ENCODE measurements at places on chromosomes 6 and 20. TPM values are rescaled to one million over a fixed set of nuclear protein-coding genes. Genes with fewer than 3 reads are reported as not detected.
A peak's percentile ranks its signal among the peaks of the same experiment; 100 is the strongest.

GRCh38 chr6:149435919-149436586, 36.0 kb downstream of the SUMO4 start:
- no peak for DNase-seq

The SNRPB gene
- 118 TPM for total RNA-seq

- no peak for DNase-seq
Measured at GRCh38 chr6:46628498-46628897, 24.1 kb downstream of the CYP39A1 start.

- no peak for DNase-seq
Measured at GRCh38 chr6:79600812-79601609, 30.1 kb upstream of the SH3BGRL2 start.

GRCh38 chr6:41657131-41658094, 19.1 kb downstream of the MDFI start:
- DNase-seq: no peak

DNA sequence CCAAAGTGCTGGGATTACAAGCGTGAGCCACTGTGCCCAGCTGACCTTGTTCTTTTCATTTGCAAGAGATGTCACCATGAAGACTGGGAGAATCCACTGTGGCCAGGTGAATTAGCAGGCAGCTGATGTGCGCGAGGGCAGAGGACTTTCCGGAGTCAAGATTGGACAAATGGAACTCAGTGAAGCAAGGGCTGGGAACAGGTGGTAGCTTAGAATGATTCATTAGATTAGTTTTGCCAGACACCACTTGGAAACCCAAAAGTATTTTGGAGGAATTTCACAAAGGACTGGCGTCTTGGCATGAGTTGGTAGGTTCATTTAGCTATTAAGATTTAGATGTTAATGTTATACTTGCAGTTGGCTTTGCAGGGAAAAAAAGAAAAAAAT, 4.7 kb upstream of the AKAP7 start:
- DNase-seq: no peak

The EBF4 gene
- 6.5 TPM for total RNA-seq

The SMIM29 gene
- total RNA-seq: 10.3 TPM

DNA sequence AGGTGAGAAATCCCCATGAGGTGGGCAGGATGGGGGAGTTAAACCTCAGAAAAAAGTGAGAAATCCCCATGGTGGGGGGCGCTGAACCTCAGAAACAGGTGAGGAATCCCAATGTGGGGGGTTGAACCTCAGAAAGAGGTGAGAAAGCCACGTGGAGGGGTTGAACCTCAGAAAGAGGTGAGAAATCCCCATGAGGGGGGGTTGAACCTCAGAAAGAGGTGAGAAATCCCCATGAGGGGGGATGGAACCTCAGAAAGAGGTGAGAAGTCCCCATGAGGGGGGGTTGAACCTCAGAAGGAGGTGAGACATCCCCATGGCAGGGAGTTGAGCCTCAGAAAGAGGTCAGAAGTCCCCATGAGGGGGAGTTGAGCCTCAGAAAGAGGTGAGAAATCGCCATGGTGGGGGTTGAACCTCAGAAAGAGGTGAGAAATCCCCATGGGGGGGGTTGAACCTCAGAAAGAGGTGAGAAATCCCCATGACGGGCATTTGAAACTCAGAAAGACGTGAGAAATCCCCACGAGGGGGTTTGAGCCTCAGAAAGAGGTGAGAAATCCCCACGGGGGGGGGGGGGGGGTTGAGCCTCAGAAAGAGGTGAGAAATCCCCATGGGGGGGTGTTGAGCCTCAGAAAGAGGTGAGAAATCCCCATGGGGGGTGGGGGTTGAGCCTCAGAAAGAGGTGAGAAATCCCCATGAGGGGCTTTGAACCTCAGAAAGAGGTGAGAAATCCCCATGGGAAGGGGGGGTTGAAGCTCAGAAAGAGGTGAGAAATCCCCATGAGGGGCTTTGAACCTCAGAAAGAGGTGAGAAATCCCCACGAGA, 14.3 kb upstream of the GOPC start:
- no peak for DNase-seq

The SIRPD gene
- total RNA-seq: not detected

DNA sequence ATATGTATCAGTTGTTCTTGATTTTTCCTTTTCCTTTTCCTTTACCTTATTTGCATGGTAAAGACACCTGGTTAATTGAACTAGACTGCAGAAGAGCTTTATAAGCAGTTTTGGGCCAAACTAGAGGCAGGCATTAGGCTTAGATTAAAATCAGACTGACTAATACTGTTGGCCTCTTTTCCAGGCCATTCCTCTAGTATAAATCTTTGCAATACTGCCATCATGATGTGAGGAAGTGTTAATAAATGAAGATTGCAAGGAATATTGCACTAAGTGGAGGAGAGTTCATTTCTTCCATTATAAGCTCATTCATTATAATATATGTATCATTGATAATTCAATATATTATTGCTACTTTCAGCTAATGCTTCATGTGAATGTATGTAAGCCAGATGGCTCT, 163.8 kb downstream of the MMUT start:
- no peak for DNase-seq

The MEI4 gene
- not detected for total RNA-seq

The NUDT3 gene
- 27.9 TPM for total RNA-seq

DNA sequence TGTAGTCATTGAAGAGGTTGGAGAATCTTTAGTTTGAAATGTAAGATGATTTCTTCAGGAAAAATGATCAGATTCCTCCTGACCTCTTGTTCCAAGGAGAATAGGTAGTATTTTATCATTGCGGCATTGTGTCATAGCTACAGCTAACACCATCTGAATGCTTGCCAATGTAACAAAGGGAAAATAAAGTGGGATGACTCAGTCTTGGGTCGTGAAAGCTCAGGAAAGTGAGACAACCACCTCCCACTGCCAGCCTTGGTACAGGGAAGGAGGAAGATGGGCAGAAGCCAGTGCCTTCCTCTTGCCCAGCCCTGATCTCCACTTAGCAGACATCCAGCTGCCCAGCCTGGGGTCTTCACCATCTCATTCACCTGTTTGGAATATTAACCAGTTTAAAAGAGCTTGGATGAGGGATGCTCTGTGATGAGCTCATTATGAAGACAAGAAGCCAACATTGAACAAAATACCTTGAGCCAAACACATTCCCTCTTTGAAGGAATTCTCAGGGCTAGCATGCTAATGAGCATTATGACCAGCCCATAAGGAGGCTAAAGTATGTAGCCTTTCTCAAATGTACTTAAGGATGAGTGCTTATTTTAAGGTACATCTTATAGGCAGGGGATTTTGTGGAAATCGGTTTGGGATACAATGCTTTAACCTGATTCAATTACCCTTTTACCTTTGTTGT, 40.0 kb upstream of the APCDD1L start:
- no peak for DNase-seq

The SAYSD1 gene
- total RNA-seq: 2.2 TPM

The C4B gene
- total RNA-seq: 87.5 TPM

DNA sequence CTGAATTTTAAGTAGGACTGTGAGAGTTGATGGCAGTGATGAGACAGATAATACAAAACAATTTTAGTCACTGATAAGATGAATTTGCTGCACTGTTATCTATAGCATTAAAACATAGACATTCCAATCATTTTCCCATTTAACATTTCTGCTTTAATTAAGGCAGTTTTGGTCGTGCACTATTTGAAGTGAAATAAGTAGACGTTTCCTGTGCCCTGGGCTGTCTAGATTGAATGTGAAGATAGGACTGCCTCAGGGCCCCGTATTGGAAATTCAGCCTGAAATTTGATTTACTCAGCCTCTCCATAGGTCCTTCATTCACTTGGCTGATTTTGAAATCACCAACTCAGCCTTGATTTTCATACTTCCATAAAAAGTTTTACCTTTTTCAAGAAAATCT, 48.3 kb downstream of the ARID1B start:
- no peak for DNase-seq

GRCh38 chr6:97765461-97765860, 482.4 kb upstream of the MMS22L start:
- DNase-seq: no peak

DNA sequence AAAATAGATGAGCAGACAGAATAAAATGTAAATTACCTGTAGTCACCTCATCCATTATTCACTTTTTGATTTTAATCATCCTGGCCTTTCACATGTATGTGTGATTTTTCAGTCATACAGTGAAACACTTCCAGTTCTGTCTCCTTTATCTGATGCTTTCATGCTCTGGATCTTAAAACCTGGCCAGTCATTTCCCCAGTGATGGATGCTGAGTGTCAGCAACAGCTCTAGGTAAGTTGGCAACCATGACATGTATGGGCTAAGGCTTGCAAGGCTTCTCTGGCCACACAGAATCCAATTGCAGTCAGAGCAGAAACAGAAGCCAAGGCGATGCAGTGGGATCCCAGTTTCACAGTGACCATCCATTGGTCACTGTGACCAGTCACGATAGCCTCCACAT, 35.8 kb downstream of the FBXO9 start:
- no peak for DNase-seq

DNA sequence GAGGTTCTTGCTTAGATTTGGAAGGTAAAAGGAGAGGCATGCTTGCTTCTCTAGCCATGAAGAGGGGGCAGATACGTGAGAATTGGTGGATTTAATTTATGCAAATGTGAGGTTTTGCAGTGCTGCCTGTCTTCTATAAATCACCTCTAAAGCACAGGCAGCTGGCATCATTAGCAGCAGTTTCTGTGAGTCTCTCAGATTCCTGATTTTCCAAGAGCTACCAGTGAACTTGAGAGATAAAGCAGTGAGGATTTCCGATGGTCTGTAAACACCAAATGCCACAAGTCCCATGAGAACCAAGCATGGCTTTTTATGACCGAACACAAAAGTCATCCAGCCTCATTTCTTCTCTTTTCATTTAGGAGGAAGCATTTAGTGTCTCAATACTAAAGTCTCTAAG, 3.2 kb upstream of the SIRPB2 start:
- no peak for DNase-seq

GRCh38 chr6:19268117-19268516, 569.1 kb upstream of the ID4 start:
- DNase-seq: no peak

DNA sequence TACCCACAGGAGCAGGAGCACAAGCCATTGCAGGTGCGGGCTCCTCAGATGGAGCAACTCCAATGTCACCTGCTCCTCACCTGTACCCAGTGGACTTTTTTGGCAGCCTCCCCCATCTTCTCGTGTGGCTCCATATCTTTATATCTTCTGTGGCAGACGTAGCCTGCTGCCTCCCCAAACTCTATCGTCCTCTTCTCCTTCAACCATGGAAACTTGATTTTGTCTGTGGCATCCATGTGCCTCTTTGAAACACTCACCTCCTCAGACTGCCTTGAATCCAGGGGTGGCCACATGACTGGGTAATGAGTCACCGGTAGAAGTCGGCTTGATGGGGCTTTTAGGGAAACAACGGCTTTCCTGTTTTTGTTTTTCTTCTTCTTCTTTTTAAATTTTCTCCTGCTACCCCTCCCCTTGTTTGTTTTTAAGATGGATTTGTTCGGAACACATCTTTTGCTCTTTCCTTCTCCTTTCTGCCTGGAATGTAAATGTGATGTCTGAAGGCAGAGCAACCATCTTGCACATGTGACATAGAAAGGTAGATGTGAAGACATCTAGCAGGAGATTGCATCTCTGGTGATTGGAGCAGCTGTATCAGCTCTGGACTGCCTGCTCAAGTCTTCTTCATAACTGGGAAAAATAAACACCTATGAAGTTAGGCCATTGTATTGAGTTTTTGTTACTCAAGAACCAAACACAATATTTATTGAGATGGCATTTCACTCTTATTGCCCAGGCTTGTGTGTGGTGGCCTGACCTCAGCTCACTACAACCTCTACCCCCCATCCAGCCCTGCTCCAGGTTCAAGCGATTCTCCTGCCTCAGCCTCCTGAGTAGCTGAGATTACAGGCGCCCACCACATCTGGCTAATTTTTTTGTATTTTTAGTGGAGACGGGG, 69.9 kb upstream of the DDR1 start:
- peak; percentile 26 for DNase-seq

DNA sequence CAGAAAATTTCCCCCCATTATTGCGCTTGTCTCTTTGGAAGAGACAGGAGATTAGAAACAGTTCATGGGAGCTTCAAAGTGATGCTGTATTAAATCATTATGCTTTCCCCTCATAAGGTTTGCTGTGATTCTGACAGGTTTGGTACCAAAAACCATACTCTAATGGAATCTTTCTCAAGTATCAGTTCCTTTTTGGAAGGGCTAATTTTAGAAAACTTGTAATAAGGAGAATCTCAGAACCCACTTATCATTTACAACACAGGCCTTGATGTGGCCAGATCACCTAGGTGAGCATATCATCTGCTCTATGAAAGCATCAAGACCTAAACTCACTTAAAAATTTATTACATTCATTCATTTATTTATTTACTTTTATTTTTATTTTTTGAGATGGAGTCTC, 51.2 kb downstream of the TP53INP2 start:
- no peak for DNase-seq

DNA sequence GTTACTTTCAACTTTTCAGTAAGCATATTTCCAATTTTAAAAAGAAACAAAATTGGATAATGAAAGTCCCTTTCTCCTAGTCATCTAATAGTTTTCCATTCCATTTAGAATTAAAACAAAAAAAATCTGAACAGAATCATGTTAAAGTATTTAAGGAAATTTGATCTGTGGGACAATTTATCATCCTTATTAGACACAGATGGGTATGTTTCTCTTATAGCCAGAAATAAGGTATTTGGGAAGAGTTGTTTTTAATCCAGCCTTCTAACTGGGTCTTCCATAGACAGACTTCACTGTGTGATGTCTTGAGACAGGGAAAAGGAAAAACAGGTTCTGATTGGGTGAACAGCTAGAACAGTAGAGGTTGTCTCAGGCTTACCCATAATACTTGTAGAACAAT, 39.5 kb upstream of the STXBP5 start:
- no peak for DNase-seq

The C6orf118 gene
- total RNA-seq: not detected

DNA sequence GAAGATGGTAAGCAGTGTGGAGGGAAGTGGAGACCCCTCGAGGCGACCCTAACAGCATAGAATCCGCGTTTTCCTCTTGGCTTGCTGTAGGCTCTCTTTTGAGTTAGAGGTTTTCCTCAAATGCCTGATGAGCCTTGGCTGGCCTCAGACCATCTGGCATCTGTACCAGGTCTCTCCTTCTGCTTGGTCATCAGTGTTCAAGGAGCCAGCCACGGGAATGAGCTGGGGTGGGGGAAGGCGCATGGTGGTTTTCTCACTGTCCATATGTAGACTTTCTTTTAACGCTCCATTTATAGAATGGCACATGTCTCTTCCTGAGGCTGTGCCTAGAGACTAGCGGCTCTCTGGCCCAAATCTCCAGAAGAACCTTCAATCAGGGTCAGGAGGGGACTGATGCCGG, 8.1 kb upstream of the GUCA1A start:
- DNase-seq: no peak

GRCh38 chr6:1884313-1884712, 274.6 kb downstream of the FOXC1 start:
- DNase-seq: no peak

The LIN28B gene
- total RNA-seq: not detected

GRCh38 chr6:134802426-134803058, 147.4 kb downstream of the ALDH8A1 start:
- no peak for DNase-seq

- DNase-seq: peak; percentile 82
Measured at GRCh38 chr6:52389626-52390360, 27.8 kb downstream of the PAQR8 start.

All from transverse colon (tissue), 4 donors.